ENCODE measurements at places on chromosomes 5 and 9.

DNA sequence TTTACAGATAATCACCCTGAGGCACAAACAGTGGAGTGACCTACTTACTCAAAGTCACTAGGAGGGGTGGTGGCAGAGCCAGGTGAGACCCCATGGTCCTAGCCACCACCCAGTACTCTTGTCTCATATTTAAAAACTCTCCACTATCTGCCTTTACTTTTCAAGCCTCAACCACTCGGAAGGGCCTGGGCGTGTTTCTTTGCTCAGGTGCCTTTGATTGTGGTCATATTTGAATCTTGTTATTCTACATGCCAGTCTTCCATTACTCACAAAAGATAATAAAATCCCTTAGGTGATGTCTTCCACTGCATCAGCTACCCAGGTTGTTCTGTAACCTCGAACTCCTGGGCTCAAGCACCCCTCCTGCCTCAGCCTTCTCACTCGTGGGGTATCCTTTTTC, 20.7 kb upstream of the TRIM36 start:
- DNase-seq, result no peak

- no peak for DNase-seq
Measured at GRCh38 chr9:113398796-113399195, 2.3 kb downstream of the ALAD start.

GRCh38 chr9:132575005-132575609, 7.3 kb upstream of the BARHL1 start:
- no peak for DNase-seq

- DNase-seq, result no peak
Measured at GRCh38 chr5:134503937-134504437, 21.5 kb upstream of the JADE2 start.

DNA sequence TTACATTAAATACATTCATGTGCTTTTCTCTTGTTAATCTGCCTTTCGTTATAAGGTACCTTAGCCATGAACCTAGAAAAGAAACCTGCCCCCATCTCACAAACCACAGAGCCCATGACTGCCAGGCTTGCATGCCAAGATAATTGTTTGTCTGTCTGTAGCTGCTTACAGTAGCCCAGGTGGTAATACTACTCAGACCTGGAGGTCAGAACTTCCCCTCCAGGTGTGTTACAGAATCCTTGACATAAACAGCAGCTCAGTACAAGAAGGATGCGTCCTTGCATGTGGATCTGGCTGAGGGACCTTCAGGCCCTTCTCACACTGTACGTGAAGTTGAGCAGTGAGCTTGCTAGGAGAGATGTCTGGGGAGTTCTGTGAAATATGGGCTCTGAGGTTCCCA, 291.4 kb downstream of the CSNK1G3 start:
- no peak for DNase-seq

GRCh38 chr5:149931992-149932436, 12.6 kb downstream of the PDE6A start:
- DNase-seq, result no peak

- DNase-seq, result no peak
Measured at GRCh38 chr5:167096816-167097215, 1194.6 kb upstream of the WWC1 start.

Data from stimulated activated CD4-positive, alpha-beta T cell treated with anti-CD3 and anti-CD28 coated beads, Interleukin-1b, Interleukin-23, amount 100 ng/mL, for 4 hours (primary cell).